ENCODE measurements at places on chromosomes 13 and 19.

GRCh38 chr13:99845161-99845874 is 126.2 kb downstream of the ZIC5 start:
- no peak for DNase-seq

GRCh38 chr19:34961775-34962686 is 2.0 kb downstream of the ZNF792 start:
- DNase-seq, result no peak

GRCh38 chr13:94342436-94343242 is 136.8 kb downstream of the DCT start:
- DNase-seq, result no peak

DNA sequence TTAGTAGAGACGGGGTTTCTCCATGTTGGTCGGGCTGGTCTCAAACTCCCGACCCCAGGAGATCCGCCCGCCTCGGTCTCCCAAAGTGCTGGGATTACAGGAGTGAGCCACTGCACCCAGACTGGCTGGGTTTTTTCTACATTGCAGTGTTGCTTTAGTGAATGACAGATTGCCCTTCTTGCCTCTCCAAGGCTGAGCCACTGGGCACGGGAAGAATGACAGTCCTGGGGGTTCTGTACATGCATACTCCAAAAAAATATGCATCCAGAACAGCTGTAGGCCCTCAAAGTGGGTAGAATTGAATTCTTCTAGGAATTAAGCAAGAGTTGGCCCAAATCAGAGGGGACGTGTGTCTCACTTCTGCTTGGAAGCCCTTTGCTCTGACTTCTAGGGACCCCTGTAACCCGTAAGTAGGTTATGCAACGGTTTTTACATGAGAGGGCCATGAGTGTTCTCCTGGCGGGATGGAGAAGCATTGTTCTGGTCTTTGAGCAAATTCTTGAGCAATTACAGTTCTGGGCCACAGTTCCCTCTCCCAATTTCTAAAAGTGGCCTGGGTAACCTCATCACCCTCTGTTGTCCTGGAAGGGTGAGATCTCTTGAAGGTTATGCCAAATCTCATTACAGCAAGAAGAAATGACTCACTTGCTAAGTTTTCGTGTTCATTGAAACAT is 3.6 kb downstream of the ACTN4 start:
- no peak for DNase-seq

- no peak for DNase-seq
Measured at GRCh38 chr19:52749780-52750179, 14.9 kb upstream of the ZNF611 start.

Measured in NCI-H2029 treated with DMSO at 0.1 percent for 48 hours (cell line).